Lung (tissue), 17 donors: ENCODE measurements at places on chromosomes 3 and 15. TPM values are rescaled to one million over a fixed set of nuclear protein-coding genes. Genes with fewer than 3 reads are reported as not detected.

- no peaks in the 10 kb centered on the region for H3K4me1 ChIP-seq
- H3K27me3 ChIP-seq: no peaks in the 10 kb centered on the region
- no peaks in the 10 kb centered on the region for H3K36me3 ChIP-seq
- no peak overlapping the region for H3K4me3 ChIP-seq
- H3K27ac ChIP-seq: no peak overlapping the region
Observed at GRCh38 chr15:41278319-41278718, 47.3 kb downstream of the CHP1 start.

Gene CFAP44
- polyA plus RNA-seq: 6.7 TPM

DNA sequence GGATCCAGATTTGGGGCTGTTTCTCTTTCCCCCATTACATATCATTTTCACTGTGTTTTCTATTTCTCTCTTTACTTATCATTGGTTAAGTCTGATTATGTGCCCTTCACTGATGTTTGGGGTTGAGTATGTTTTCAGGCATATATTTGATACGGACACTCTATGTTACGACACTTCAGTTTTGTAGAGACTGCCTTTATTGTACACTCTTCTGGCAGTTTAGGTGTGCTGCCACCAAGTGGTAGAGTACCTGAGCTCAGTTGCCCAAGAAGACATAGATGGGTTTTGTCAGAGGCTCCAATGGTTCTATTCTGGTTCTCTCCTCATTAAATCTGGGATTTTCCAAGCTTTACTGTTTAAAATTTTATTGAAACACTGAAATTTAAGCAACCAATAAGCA lies 255.0 kb upstream of the ROPN1 start:
- H3K36me3 ChIP-seq: no peaks in the 10 kb centered on the region
- H3K27ac ChIP-seq: no peak overlapping the region
- H3K4me3 ChIP-seq: no peak overlapping the region
- H3K27me3 ChIP-seq: no peaks in the 10 kb centered on the region

Gene CKMT1A
- 3.1 TPM for polyA plus RNA-seq

- no peak overlapping the region for H3K27ac ChIP-seq
- no peaks in the 10 kb centered on the region for H3K4me1 ChIP-seq
- H3K4me3 ChIP-seq: no peak overlapping the region
- H3K27me3 ChIP-seq: no peaks in the 10 kb centered on the region
- DNase-seq: no peak
- no peaks in the 10 kb centered on the region for H3K36me3 ChIP-seq
Observed at GRCh38 chr3:36606871-36607765, 157.2 kb downstream of the DCLK3 start.

DNA sequence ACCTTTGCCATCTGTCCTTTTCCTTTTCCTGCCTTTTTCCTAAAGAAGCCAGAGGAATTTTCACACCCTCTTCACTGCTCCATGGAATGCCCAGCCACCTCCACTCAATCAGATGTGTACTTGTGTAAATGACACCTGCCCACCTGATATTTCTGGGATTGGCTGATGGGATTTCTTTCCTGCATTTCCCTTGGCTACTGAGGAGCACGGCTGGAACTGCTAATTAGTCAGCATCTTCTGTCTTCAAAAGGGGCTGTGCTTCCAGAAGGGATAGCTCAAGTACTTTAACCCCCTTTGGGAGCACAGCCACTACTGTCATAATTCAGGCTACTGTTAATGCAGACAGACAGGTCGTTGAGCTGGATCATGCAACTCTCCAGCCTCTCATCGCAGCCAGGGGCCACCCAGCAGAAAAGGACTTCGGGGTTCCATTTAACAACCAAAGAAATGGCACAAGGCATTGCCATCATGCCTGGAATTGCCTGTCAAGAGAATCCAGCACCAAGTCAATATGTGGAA lies 38.6 kb downstream of the MGLL start:
- H3K4me1 ChIP-seq: peaks cover 26% of the 10 kb centered on the region
- no peaks in the 10 kb centered on the region for H3K36me3 ChIP-seq
- no peak overlapping the region for H3K4me3 ChIP-seq
- DNase-seq: no peak

- DNase-seq: no peak
- H3K27ac ChIP-seq: no peak overlapping the region
- no peaks in the 10 kb centered on the region for H3K4me1 ChIP-seq
- H3K4me3 ChIP-seq: no peak overlapping the region
- no peaks in the 10 kb centered on the region for H3K36me3 ChIP-seq
Observed at GRCh38 chr3:3023111-3023745, 86.9 kb downstream of the IL5RA start.

Gene CCK
- 1.2 TPM for polyA plus RNA-seq

- no peaks in the 10 kb centered on the region for H3K4me1 ChIP-seq
- no peak overlapping the region for H3K27ac ChIP-seq
- H3K4me3 ChIP-seq: peak overlapping the region; percentile 17
- H3K27me3 ChIP-seq: no peaks in the 10 kb centered on the region
- no peak for DNase-seq
Observed at GRCh38 chr3:12286927-12287726, 1.7 kb upstream of the PPARG start.

GRCh38 chr3:53836084-53836872 lies 9.9 kb downstream of the CHDH start:
- no peaks in the 10 kb centered on the region for H3K4me1 ChIP-seq
- no peak for DNase-seq
- no peak overlapping the region for H3K27ac ChIP-seq

Gene RTP3
- polyA plus RNA-seq: not detected

DNA sequence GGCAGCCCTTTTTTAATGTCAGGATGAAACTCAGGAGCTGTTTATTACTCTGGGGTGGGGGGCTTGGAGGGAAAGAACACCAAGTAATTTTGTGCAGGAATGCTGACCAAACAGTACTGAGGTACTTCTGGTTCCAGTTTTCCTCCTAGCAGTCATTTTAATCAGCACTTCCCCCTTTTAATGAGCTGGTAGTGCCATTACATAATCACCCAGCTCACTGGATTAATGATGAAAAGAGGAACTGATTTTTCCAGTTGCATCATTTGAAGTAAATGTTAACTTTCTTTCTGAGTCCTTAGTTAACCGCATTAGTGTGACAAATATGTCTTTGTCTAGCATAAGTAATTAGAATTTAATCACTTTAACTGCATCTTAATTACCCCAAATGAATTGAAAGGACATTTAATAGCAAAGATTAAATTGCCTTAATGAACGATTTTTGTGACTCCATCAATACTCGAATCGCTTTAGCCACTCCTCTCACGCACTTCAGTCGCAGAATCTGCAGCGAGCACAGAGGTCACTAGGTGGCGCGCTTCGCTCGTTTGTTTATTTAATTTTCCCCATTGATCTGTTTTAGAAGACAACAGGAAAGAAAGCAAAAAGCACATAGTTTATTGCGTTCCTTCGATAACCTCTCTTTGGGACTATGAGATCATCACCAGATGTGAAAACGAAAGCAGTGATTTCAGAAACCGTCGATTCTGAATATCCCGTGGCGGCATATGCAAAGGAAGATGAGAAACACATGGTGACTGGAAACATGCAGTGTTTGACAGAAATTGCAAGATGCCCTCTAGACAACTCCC lies 9.8 kb downstream of the ONECUT1 start:
- no peak overlapping the region for H3K4me3 ChIP-seq
- no peak overlapping the region for H3K27ac ChIP-seq
- peaks cover 67% of the 10 kb centered on the region for H3K27me3 ChIP-seq
- no peaks in the 10 kb centered on the region for H3K36me3 ChIP-seq
- peak; percentile 72 for DNase-seq

- H3K27me3 ChIP-seq: no peaks in the 10 kb centered on the region
- no peaks in the 10 kb centered on the region for H3K36me3 ChIP-seq
- H3K4me3 ChIP-seq: no peak overlapping the region
- H3K27ac ChIP-seq: no peak overlapping the region
- H3K4me1 ChIP-seq: no peaks in the 10 kb centered on the region
- peak; percentile 74 for DNase-seq
Observed at GRCh38 chr15:58161436-58161930, 23.3 kb downstream of the AQP9 start.

Gene CAND2
- polyA plus RNA-seq: 1.6 TPM

GRCh38 chr15:80501476-80501875 lies 97.3 kb downstream of the ARNT2 start:
- peaks cover 4% of the 10 kb centered on the region for H3K4me1 ChIP-seq
- H3K27ac ChIP-seq: no peak overlapping the region
- H3K4me3 ChIP-seq: no peak overlapping the region
- peaks cover 11% of the 10 kb centered on the region for H3K36me3 ChIP-seq
- DNase-seq: no peak

GRCh38 chr15:47950447-47950846 lies 170.3 kb upstream of the SLC24A5 start:
- no peak overlapping the region for H3K27ac ChIP-seq
- no peaks in the 10 kb centered on the region for H3K36me3 ChIP-seq
- H3K27me3 ChIP-seq: no peaks in the 10 kb centered on the region

Gene FBLN2
- polyA plus RNA-seq: 8.2 TPM

- H3K4me1 ChIP-seq: peaks cover 13% of the 10 kb centered on the region
- H3K36me3 ChIP-seq: no peaks in the 10 kb centered on the region
- no peak for DNase-seq
- no peak overlapping the region for H3K27ac ChIP-seq
- no peak overlapping the region for H3K4me3 ChIP-seq
Observed at GRCh38 chr3:59808446-59808845, 758.6 kb upstream of the CFAP20DC start.

Gene EPHA6
- not detected for polyA plus RNA-seq

DNA sequence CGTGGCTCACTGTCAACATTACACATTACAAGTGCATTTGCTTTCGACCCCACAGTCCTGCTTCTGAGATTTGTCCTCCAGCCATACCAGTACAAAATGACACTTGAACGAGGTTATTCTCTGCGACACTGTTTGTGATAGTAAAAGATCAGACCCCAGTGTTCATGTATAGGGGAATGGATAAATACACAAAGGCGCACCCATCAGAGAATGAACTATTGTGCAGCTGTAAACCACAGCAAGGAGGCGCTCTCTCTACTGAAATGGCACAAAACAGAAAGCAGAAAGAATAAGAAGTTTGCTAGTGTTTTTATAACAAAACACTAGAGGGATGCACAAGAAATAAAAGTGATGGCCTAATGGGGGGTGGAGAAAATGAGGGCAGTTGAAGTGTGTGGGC lies 4.9 kb upstream of the CHSY1 start:
- H3K4me1 ChIP-seq: peaks cover 4% of the 10 kb centered on the region
- H3K27ac ChIP-seq: no peak overlapping the region
- H3K27me3 ChIP-seq: no peaks in the 10 kb centered on the region

Gene RBPMS2
- polyA plus RNA-seq: 2.6 TPM

GRCh38 chr3:157626817-157627216 lies 123.6 kb upstream of the VEPH1 start:
- no peak overlapping the region for H3K4me3 ChIP-seq
- H3K27ac ChIP-seq: no peak overlapping the region
- H3K27me3 ChIP-seq: peaks cover 6% of the 10 kb centered on the region
- peaks cover 1% of the 10 kb centered on the region for H3K4me1 ChIP-seq
- no peak for DNase-seq

DNA sequence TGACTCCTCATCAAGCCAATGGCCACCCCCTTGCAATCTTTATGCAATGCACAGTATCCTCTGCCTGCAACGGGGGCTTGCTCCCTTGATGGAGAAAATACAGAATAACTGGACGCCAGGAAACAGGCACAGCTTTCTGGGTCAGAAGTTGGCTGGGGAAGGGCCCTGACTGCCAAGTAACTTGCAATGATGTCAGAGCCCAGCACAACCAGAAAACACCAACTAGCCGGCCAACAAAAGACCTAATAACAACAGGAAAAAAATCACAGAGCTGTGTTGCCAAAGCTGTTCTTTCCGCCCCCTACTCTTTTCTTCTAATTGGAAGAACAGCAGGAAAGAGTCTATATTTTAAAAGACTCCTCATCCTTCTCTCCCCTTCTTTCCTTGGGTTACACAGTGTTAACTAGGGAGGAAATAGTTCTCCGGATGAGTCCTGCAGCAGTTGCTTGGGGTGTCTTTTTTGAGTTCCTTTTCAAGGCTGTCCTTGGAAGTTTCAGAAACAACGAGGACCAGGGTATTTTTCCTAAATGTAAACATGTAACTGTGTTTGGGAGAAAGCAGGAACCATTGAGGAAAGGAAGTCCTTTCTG lies 1.4 kb upstream of the SEMA6D start:
- no peaks in the 10 kb centered on the region for H3K27me3 ChIP-seq
- no peak overlapping the region for H3K4me3 ChIP-seq
- H3K4me1 ChIP-seq: peaks cover 8% of the 10 kb centered on the region
- H3K27ac ChIP-seq: peak overlapping the region; percentile 5

Gene CCR1
- polyA plus RNA-seq: 11.1 TPM

DNA sequence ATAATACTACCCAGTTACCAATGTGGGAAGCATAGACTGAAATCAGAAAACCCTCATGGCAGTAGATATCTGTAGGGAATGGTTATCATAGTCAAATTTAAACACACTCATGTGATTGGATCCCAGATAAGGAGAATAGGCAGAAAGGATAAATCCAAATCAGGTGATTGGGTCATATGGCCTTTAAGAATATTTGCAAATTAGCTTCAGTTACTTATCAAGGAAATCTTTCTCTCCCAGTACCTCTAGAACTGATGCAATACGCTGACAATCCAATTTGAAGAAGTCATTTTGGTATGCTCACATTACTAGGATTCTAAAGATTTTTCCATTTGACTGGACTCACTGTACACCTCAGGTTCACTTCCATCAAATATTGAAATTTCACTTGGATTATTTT lies 87.7 kb upstream of the MNS1 start:
- no peak overlapping the region for H3K27ac ChIP-seq
- H3K4me3 ChIP-seq: no peak overlapping the region
- H3K4me1 ChIP-seq: no peaks in the 10 kb centered on the region
- no peaks in the 10 kb centered on the region for H3K36me3 ChIP-seq

DNA sequence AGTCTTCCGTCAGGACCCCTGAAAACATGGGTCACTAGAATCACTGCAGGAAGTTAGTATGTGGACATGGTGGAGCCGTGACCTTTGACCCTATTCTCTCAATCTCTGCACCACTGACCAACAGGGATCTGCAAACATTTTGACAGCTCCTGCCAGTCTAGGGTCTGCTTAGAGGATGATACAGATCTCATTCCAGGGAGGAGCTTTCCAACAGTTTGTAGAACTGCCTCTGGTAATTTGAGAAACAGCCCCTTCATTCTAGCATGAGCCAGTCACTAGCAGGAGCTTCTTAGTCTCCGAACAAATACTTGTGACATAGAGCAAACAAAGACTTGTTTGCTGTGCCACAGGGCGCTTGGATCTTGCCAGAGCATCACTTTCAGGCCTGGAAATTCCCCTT lies 270.3 kb upstream of the CFAP20DC start:
- H3K27ac ChIP-seq: no peak overlapping the region
- H3K4me3 ChIP-seq: no peak overlapping the region
- DNase-seq: no peak
- H3K36me3 ChIP-seq: no peaks in the 10 kb centered on the region

GRCh38 chr3:100103558-100104441 lies 10.5 kb downstream of the FILIP1L start:
- peak; percentile 50 for DNase-seq
- peaks cover 7% of the 10 kb centered on the region for H3K4me1 ChIP-seq
- no peaks in the 10 kb centered on the region for H3K27me3 ChIP-seq
- peak overlapping the region; percentile 3 for H3K27ac ChIP-seq
- H3K36me3 ChIP-seq: no peaks in the 10 kb centered on the region

GRCh38 chr3:52432225-52432624 lies 12.7 kb downstream of the SEMA3G start:
- peaks cover 2% of the 10 kb centered on the region for H3K36me3 ChIP-seq
- peaks cover 28% of the 10 kb centered on the region for H3K4me1 ChIP-seq
- no peaks in the 10 kb centered on the region for H3K27me3 ChIP-seq
- peak; percentile 7 for DNase-seq

Gene NR1I2
- 0.08 TPM for polyA plus RNA-seq
